ENCODE measurements at places on chromosomes 7 and 10.
A peak's percentile ranks its signal among the peaks of the same experiment; 100 is the strongest.

GRCh38 chr7:55557666-55558188, 14.6 kb downstream of the VOPP1 start:
- DNase-seq, result no peak

GRCh38 chr7:143492799-143493739, 15.4 kb downstream of the TAS2R41 start:
- DNase-seq, result no peak

DNA sequence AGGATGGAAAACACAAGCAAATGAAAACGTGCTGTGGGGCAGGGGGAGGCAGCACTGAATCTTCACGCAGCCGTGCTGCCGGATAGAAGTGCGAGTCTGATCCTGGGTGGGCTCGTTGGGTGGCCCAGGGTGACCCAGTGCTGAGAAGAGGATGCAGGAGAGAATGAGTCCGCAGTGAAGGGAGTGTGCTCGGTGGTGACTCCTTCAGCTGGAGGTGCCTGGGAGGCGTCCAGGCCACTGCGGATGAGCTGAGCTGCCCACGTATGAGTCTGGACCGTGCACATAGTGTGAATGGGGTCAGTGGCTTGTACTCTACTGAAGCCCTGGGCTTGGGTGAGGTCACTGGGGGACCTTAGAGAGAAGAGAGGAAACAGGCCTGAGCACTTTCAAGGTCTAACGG, 190.0 kb upstream of the MGMT start:
- DNase-seq, result no peak

- DNase-seq, result peak; percentile 26
Observed at GRCh38 chr10:77004917-77005564, 632.6 kb downstream of the KCNMA1 start.

DNA sequence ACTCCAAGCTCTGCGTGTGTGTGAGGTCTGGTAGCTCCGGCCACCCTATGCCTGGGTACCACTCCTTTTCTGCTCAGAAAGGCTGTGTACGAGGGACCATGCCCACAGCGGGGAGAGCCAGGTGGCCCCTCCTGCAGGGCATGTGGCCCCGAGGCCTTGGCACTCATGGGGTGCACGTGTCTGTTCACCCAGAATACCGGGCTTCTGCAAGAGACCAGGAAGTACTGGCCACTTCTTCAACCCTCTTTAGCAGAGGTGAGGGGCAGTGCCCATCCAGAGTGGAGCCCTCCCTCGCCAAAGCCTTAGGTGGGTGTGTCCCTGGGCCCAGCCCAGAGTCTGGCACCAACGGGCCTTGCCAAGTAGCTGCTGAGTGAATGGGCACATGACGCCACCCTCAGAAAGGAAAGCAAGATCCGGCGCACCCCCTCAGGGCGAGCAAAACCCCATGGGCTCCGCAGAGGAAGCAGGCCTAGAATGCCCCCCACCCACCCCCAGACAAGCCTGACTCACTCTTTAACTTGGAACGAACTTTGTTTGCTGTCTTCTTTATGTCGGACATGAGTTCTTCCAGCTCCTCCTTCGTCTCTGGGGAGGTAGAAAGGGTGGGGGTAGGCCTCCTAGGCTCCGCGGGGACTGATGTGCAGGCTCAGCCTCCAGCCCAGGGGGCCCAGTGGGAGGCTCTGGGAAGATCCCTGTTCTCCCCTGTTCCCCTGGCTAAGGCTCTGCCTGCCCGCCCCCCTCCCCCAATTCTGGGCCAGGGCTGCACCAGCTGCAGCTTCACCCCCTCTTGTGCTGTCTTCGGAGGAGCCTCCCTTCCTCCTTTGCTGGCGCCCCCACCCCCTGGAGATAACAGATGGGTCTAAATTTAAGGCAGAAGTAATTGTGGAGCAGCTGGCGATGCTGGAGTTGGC, 14.6 kb downstream of the STX1A start:
- DNase-seq, result no peak

- no peak for DNase-seq
Observed at GRCh38 chr10:9554321-9554720, 1463.4 kb upstream of the CELF2 start.

DNA sequence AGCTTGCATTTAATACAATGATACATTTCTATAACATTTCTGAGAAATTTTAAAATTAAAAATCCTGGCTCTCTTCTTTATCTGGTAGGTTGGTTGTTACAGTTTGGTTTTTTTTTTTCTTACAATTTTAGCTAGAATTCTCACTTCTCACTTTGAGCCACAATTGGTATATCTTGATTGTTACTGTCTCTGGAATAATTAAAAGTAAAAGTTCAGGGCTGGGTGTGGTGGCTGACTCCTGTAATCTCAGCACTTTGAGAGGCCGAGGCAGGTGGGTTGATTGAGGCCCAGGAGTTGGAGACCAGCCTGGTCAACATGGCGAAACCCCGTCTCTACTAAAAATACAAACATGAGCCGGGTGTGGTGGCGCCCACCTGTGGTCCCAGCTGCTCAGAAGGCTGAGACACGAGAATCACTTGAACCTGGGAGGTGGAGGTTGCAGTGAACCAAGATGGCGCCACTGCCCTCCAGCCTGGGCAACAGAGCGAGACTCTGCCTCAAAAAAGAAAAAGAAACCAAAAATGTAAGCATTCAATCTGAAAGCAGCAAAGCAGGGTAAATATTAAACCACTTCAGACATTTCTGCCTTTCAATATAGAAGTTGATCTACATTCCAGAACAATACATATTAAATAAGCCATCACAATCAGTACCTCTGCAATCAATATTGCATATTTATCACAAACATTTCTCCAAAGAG, 88.6 kb upstream of the PFKP start:
- no peak for DNase-seq

GRCh38 chr7:69864822-69865221, 266.5 kb downstream of the AUTS2 start:
- DNase-seq, result no peak

GRCh38 chr10:101097881-101098280, 33.2 kb upstream of the TLX1 start:
- DNase-seq, result no peak

DNA sequence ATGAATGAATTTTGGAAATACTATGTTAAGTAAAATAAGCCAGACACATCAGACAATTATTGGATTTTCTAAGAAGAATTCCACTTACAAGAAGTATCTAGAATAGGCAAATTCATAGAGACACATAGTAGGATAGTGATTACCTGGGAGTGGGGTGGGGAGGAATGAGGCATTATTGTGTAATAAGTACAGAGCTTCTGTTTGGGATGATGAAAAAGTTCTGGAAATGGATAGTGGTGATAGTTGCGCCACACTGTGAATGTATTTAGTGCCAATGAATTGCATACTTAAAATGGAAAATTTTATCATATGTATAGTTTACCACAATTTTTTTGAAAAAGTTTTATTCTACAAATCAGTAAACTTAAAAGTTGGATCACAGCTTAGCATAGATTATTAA, 297.2 kb upstream of the KAT6B start:
- DNase-seq, result no peak

DNA sequence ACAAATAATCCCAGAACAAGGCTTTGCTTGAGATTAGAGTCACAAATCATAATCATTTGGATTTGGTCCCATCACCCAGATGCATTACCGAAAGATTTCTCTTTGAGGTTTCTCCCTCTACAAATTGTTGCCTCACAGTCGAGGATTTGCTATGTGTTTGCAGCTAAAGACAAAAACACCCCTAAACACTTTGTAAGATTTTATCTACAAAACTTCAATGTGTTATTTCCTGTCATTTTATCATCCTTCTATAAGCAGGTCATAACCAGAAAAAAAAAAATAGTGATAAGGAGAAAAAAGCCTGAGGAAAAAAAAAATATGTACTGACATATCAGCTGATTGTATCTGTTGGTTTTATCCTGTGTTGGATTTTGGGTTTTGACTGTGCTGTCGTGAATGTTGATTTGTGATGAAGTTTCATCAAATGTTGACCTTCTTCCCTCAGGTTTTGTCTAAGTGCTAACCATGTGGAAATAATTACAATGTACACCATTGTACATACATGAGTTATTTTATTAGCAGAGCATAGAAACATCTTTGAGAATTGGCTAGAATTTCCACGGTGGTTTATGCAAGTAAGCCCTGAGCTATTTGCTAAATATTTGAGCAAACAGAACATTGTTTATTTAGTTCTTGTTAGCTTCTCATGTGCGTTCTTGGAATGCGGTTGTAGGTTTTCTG, 274.4 kb downstream of the NEBL start:
- no peak for DNase-seq

- no peak for DNase-seq
Observed at GRCh38 chr10:17175551-17175950, 25.9 kb downstream of the TRDMT1 start.

GRCh38 chr10:67076144-67076543, 150.3 kb downstream of the LRRTM3 start:
- DNase-seq, result no peak

DNA sequence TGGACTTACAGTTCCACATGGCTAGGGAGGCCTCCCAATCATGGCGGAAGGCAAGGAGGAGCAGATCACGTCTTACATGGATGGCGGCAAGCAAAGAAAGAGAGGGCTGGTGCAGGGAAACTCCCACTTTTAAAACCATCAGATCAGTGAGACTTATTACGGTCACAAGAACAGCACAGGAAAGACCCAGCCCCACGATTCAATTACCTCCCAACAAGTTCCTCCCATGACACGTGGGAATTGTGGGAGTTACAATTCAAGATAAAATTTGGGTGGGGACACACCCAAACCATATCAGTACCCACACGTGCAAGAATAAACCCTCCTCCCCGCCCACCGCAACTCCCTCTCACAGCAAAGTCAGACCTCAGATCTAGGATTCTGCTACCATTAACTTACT, 4.5 kb upstream of the AIFM2 start:
- no peak for DNase-seq

- no peak for DNase-seq
Observed at GRCh38 chr10:123640016-123640535, 26.1 kb upstream of the GPR26 start.

DNA sequence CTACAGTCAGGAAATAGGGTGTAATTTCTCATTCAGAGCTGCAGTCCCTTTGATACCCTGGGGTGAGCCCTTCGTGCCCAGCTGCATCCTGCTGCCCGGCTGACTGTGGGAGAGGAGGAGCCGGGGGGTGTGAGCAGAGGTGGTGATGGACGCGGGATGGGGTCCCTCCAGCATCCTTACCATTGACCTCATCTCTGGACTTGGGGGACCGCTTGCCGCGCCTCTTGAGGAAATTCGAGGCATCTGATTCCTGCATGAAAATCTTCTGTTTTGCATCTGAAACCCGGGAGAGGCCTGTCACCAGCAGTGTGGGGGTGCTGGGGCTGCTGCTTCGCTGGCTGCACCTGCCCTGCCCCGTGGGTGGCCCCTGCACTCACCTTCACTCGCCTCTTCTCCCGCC, 816 bp downstream of the UCMA start:
- no peak for DNase-seq

GRCh38 chr10:46318799-46319198, 32.0 kb downstream of the ANTXRL start:
- DNase-seq, result no peak

GRCh38 chr10:2925631-2926030, 141.7 kb upstream of the PFKP start:
- DNase-seq, result peak; percentile 38

DNA sequence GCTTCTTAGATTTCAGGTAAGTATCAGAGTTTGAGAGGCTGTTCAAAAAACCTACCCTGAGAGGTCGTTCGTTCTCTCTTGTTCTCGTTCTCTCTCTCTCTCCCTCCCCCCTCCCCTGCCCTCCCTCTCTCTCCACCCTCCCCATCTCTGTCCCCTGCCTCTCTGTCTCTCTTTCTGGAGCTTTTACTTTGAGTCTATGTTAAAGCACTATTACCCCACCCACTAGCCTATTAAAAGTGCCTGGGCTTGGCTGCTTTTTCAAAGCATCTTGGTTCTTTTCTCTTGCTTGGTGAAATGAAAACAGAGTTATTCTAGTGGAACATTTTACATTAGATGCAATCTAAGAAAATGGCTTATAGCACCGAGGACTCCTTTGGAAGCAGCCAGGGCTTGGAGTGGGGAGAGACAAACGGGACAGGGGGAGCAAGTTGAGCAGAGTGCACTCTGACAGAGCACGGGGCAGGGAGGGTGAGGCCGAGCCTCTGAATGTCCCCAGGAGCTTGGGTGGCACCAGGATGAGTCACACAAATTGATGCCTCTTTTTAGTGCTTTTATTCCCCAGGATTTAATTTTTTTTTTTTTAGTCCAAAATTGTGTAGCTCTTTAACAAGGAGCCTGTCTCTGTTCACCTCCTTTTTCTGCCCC, 134.3 kb downstream of the CFAP58 start:
- no peak for DNase-seq

DNA sequence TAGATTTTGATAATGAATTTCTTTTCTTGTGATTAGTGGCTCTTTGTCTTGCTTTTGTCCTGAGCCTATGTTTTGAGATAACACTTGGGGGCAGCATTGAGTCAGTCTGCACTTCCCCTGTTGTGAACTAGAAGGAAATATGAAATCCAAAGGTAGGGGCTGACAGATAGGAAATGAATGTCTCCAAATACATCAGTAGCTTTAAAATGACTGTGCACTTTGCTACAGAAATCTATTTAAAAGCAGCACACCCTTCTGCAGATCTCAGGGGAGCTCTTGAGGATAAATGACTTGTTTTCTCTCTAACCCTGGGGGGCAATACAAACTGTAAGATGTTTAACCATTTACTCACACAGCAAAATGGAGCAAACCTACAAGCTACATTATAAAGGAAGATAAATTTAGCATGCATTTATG, 176.0 kb upstream of the MYO3A start:
- DNase-seq, result peak; percentile 7

DNA sequence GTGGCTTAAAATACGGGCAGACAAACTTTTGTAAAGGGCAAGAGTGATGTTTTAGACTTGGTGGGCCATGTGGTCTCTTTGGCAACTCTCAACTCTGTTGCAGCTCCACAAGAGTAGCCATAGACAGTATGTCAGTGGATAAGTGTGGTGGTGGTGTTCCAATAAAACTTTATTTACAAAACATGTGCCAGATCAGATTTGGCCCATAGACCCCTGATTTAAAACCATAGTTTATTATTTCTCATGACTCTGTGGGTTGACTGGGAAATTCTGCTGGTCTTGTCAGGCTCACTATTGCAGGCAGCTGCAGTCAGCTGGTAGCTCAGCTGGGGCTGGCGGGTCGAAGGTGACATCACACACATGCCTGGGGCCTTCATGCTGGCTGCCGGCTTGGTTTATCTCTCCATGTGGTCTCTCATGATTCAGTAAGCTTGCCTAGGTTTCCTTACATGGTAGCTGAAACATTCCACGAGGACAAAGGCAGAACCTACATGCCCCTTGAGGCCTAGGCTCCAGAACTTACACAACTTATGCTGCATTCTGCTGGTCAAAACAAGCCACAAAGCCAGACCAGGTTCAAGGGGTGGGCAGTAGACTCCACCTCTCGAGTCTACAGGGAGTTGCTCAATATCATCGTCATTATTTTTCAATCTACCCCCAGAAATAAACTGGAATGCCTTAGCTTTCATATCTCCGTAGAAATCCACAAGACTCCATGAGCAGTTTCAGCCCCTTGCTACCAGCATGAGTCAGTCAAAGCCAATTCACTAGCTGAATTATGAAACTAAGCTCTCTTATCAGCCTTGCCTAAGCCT, 245.7 kb downstream of the WDR11 start:
- peak; percentile 50 for DNase-seq

- no peak for DNase-seq
Observed at GRCh38 chr7:27850531-27850930, 110.6 kb downstream of the TAX1BP1 start.

- no peak for DNase-seq
Observed at GRCh38 chr10:44971434-44971833, 7.2 kb downstream of the DEPP1 start.

GRCh38 chr7:14988941-14989340, 86.4 kb upstream of the DGKB start:
- DNase-seq, result peak; percentile 61

- peak; percentile 17 for DNase-seq
Observed at GRCh38 chr7:77439572-77439971, 23.4 kb upstream of the GSAP start.
